ENCODE measurements at places on chromosomes 12 and 14.
A peak's percentile ranks its signal among the peaks of the same experiment; 100 is the strongest.

GRCh38 chr12:107329569-107330324 is 236.4 kb upstream of the CRY1 start:
- DNase-seq: no peak

GRCh38 chr14:41303506-41303905 is 303.2 kb upstream of the LRFN5 start:
- DNase-seq: no peak

DNA sequence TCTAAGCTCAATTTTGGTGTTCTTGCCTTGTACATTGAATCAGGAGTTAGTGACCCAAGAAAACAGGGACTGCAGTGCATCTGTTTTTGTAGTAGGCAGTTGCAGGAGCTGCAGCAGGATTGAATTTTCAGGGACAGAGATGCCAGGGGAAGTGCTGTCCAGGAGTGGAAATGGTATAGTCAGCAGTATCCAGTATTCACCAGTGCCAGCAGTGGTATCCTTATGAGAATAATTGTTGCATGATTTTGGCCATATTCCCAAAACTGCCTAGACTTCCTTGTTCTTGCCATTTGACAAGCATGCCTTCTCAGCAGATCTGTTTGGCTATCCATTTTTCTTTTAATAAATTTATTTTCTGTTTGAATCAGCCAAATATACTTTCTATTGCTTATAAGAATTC is 18.6 kb upstream of the ABCD2 start:
- DNase-seq: no peak

DNA sequence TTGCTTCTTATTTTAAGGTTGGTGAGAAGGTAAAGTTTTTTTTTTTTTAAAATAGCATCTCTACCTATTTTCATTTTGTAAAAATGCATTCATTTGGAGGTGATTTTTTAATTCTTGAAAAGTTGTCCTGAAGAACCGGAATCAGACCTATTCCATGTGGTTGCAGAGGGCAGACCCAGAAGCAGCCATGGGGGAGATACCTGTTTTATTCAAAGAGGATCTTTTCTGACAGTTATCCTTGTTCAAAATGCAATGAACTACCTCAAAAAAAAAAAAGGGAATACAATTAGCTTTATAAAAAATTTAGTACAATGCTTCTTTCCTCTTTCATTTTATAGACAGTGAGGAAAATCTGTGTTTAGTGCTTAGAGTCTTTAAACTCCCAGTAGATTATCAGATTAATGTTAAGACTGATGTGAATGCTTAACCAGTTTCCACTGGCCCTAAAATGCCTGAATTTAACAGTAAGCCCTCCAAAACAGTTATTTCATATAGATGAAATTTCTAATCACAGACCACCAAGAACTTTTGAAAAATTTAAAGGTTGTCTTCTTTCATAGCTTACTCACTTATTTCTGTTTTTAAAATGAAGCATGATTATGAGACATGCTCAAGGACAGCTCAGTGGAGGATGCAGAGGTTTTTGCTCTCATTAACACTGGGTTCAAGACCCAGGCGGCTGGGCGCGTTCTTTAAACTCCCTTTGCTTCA is 8.6 kb upstream of the NEMF start:
- no peak for DNase-seq

GRCh38 chr12:127293507-127294310 is 973.3 kb upstream of the TMEM132C start:
- peak; percentile 16 for DNase-seq

DNA sequence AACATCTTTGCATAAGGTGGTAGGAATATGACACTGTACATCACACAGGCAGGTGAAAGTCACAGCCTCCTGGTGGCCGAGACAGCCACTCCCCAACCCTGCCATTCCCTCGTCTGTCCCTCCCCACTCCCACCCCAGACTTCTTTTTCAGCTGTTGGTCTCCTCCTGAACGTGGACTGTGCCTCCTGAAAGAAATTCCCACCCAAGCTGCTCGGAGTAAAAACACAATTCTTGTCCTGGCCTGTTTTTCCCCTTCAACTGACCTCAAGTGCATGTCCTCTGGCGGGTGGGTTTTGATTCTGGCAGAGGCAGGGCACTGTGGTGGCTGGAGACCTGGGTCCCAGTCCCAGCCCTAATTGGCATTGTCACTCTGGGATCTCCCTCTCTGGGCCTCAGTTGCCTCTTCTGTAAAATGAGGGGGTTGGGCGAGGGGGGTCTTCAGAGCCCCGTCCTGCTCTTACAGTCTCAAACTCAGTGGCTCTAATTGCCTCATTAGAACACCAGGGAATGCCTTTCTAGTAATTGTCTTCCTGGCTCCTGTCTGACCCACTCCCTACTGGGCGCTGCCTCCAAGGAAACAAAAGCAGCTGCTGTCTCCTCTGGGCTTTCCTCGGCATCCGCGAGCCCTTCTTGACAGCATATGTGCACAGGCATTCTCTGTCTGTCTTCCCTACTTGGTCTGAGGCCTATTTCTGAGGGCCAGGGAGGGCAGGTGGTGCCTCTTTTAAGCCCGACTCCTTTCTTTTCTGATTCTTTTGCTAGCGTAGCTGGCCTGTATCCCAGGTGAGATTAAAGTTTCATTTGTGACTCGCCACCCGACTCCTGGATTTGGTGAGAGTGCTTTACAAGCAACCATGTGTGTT is 186.6 kb upstream of the RMST start:
- DNase-seq: no peak

- no peak for DNase-seq
Measured at GRCh38 chr12:104863296-104863948, 94.7 kb downstream of the SLC41A2 start.
